CD8-positive, alpha-beta memory T cell (primary cell): ENCODE measurements at places on chromosomes 1 and 21.

DNA sequence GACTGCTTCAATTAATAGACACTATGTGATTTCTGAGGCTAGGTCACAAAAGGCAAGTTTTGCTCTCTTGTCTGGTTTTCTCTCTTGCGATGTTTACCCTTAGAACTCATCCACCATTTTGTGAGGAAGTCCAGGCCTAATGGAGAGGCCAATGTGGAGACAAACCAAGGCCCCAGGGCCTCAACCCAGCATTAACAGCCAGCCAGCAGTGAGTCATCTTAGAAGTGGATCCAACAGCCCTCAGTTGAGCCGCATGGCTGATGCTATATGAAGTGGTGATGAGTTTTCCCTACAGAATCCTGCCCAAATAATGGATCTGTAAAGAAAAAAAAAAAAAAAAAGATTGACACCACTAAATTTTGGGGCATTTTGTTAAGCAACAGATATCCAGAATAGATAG lies 95.1 kb downstream of the DNTTIP2 start:
- no peak for DNase-seq

DNA sequence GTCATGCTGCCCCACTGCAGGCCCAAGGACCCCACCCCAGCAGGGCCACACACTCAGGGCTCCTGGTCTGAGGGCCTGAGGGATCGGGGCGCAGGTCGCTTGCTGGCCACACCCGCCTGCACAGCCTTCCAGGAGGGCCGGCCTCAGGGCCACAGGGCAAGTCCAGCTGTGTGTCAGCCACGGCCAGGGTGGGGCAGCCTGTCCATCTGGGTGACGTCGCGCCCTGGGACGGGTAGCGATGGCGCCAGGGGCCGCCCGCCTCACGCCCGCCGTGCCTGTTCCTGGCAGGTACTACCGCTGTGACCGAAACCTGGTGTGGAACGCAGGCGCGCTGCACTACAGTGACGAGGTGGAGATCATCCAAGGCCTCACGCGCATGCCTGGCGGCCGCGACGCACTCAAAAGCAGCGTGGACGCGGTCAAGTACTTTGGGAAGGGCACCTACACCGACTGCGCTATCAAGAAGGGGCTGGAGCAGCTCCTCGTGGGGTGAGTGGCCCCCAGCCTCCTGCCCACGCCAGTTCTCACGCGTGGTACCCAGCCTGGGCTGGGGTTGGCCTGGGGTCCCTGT lies 2.5 kb downstream of the COL6A1 start:
- no peak for DNase-seq

DNA sequence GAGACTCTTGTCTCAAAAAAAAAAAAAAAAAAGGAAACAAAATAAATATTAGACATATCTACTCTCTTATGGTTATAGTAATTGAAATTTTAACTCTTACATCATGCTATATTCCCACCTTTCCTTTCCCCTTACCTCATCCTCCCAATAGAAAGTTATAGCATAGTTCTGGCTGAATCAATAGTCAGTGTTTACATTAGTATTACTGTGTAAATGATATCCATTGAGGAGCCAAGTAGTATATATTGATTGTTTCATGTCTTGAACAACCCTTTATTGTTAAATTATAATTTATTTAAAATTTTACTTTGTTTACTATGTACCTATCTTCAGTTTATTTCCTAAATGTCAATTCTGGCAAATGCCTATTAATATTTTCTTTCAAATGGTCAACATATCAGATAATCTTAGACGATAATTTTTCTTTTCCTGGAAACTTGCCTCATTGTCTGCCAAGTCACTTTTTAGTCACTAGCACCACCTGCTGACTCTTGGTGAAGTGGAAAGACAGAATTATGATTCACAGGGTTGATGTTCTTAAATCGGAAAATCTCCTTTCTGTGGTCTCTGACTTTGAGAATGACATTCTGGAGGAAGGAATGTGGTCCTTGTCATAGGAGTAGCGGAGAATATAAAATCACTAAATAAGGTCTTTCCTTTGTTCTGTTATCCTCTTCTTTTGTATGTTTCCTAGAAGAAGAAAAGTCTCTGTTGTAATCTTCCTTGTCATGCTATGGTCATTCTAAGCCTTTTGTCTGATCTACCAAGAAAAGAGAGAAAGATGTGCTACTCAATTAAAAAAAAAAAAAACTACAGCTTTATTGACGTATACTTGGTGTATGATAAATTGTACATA lies 8.6 kb downstream of the HJV start:
- DNase-seq = peak; percentile 64

- DNase-seq = peak; percentile 71
Measured at GRCh38 chr1:226001963-226002666, 3.0 kb upstream of the SDE2 start.

DNA sequence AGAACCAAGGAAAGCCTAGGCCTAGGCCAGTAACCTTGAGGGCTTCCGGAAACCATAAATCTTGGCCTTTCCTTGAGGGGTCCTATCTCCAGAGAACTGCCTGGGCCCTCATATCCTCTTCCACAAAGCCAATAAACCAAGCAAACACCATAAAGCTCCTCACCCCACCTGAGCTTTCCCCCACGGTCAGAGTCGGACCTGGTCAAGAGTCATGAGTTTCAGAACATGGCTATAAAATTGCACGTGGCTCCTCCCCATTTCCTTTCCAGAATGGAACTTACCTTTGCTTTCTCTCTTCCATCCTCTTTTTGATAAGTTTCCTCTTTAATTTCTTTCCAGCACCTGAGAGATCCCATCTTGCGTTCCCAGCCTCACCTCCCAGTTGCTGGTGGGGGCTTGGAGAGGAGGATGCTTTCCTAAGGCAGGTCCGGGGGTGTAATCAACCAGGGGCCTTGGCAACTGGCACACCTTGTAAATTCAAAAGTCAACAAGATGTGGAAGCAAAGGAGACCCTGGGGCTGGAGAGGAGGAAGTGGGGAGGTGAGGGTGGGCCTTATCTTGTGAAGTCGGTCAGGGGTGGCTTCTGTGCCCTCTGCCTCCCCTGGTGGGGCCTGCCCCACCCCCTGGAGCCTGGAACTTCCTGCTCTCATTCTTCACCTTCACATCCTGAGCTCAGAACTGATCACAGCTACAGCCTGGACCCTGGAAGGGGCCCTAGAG lies 259.9 kb downstream of the FOXD2 start:
- DNase-seq = no peak
